Activated T-helper 2 cell treated with anti-CD3 and anti-CD28 coated beads, Interferon-gamma antibody, Interleukin-2, Interleukin-4, amounts not matched to agents 10 μg/mL and 5 μg/mL and 100 μg/mL, durations not matched to agents 14 hours and 24 hours and 36 hours (primary cell): ENCODE measurements at places on chromosomes 7 and 10. TPM values are rescaled to one million over a fixed set of nuclear protein-coding genes. Genes with fewer than 3 reads are reported as not detected.

The SFTPA1 gene
- total RNA-seq: not detected in 2 replicates

The GIMAP1 gene
- 3.9 and 4.5 TPM in 2 replicates for total RNA-seq

The IRF5 gene
- 25.0 and 26.0 TPM in 2 replicates for total RNA-seq

The MALRD1 gene
- not detected in 2 replicates for total RNA-seq

The CACNA2D1 gene
- total RNA-seq: not detected in 2 replicates

The MET gene
- total RNA-seq: 1.5 TPM in 2 replicates

The LMTK2 gene
- 14.7 and 15.0 TPM in 2 replicates for total RNA-seq

DNA sequence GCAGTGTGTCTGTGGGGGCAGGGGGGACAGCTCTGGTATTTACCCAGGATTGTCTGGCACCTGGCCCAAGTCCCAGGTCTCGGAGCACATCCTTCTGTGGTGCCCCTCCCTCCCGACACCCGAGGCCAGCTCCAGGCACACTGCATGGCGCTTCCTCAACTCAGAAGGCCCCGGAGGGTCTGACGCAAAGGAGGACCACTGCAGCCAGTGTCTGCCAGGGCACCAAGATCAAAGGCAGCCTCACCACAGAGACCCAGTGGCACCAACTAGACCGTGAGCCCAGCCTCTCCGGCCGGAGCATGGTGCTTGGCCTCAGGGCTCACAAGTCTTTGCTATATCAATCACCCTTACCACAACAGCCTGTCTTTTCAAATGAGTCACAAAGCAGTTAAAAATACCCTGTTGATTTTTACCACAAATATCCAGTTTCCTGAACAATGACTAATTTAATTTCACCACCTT, 99.3 kb upstream of the DDC start:
- DNase-seq: no peak

DNA sequence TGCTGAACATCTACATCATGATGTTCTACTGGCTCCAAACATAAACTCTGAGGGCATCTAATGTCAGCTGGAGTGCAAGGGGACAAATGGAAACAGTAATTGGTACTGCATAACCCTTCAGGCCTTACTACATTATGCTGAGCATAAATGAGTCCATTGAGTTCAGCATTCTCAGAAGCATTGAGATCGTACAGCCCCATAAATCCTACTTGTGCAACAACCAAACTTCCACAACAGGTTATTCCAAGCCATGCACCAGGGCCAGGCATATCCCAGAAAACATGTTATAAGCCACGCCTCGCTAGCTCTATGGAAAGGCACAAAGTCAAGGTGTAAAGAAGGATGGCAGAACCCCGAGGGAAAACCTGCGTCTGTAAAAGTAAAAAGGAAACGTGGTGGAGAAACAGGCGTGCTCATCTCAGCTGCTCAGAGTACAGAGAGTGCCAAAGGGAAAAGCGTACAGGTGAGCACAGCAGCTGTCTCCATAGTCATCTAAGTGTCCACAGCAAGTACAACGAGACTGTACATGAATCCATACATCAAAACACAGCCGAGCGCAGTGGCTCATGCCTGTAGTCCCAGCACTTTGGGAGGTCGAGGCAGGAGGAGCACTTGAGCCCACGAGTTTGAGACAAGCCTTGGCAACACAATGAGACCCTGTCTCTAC, 124.6 kb downstream of the PARD3 start:
- DNase-seq: no peak

DNA sequence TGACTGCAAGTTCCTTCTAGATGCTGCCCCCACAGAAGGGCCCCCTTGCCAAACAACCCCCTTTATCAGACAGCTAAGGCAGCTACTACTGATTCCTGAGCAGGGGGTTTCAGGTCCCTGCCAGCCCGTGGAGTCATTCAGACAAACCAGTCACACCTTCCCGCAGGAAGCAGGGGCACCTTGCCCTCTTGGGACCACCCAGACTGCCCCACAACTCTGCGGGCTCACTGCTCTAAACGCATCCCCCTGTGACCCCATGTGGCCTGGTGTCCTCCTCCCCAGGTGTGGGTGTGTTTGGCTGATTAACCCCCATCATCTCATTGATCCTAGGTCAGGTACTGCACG, 298.9 kb downstream of the TCERG1L start:
- DNase-seq: no peak

- no peak for DNase-seq
Observed at GRCh38 chr7:41627645-41628298, 75.1 kb downstream of the INHBA start.

- DNase-seq: no peak
Observed at GRCh38 chr7:155316427-155317113, 18.9 kb downstream of the INSIG1 start.

GRCh38 chr10:17109475-17110207, 20.0 kb downstream of the CUBN start:
- DNase-seq: no peak

DNA sequence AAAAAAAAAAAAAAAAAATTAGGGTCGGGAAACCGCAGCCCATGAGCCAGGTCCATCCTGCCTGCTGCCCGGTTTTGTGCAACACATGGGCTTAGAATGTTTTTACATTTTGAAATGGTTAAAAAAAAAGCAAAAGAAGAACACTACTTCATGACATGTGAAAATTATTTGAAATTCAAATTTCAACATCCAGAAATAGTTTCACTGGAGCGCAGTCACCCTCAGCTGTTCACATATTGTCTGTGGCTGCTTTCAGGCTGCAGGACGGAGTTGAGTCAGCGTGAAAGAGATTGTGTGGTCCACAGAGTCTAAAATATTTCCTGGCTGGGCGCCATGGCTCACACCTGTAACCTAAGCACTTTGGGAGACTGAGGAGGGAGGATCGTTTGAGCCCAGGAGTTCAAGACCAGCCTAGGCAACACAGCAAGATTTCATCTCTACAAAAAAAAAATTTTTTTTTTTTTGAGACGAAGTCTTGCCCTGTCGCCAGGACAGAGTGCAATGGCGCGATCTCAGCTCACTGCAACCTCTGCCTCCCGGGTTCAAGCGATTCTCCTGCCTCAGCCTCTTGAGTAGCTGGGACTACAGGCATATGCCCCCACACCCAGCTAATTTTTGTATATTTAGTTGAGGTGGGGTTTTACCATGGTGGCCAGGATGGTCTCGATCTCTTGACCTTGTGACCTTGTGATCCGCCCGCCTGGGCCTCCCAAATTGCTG, 63.9 kb upstream of the ECHDC3 start:
- no peak for DNase-seq

- DNase-seq: no peak
Observed at GRCh38 chr10:35379226-35380137, 43.2 kb downstream of the CCNY start.

DNA sequence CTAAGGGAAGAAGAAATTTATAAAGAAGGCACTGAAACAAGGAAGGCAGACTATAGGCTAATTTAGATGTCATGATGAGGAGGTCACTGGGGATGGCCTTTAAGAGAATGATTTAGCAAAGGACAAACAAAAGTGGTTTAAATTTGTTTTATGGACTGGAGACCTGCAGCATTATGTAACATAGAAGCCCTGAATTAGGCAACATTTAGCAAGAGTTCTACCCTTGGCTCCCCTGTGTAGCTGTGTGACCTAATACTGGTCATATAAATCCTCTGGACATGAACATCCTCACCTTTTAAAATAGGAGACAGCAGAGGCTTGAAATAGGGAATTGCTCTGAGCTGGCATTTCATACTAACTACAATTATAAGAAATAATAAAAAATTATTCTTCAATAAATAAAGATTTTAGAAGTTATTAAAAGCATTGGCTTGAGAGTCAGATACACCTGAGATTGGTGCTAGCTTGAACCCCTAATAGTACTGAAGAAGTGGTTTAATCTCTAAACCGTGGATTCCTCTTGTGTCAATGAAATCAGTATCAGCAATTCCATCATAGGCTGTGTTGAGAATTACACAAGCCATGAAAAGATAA, 48.9 kb downstream of the RNLS start:
- no peak for DNase-seq

- peak; percentile 85 for DNase-seq
Observed at GRCh38 chr10:110918269-110918642, 724 bp downstream of the BBIP1 start.

- no peak for DNase-seq
Observed at GRCh38 chr10:110336111-110336721, 31.5 kb upstream of the SMNDC1 start.

- DNase-seq: no peak
Observed at GRCh38 chr7:64630496-64630895, 35.4 kb upstream of the ZNF107 start.

- DNase-seq: no peak
Observed at GRCh38 chr7:137954614-137955013, 47.3 kb downstream of the CREB3L2 start.

- no peak for DNase-seq
Observed at GRCh38 chr7:121913947-121914675, 41.1 kb downstream of the PTPRZ1 start.

DNA sequence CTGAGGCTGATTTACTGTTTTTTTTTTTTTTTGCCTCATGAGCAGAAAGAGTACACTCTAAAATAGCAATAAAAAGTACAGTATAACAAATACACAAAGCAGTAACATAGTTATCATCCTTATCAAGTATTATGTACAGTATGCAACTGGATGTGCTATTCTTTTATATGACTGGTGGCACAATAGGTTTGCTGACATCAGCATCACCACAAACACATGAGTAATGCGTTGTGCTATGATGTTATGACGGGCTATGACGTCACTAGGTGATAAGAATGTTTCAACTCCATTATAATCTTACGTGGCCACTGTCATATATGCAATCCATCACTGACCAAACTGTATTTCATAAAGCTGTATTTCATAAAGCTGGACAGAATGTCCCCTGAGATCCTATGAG, 189.2 kb upstream of the GLI3 start:
- DNase-seq: no peak

- DNase-seq: no peak
Observed at GRCh38 chr10:44427479-44427878, 42.6 kb upstream of the CXCL12 start.

DNA sequence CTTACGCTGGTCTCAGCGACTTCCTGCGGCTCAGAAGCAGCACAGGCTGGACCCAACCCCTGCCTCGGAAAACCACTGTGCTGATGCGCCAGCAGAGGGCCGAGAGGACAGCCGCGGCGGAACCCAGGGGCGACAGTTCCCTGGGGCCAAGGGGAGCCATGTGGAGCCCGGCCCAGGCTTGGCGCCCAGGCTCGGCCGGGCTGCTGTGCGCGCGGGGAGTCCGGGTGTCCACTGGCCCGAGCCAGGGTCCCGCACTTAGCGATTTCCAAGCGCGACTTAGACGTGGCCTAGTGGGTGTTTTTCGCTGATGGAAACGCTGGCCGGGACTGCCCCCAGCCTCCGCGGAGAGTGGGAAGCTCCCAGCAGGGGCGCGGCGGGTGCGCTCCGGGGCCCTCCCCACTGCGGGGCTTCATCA, 18.6 kb upstream of the ZNF32 start:
- DNase-seq: no peak

GRCh38 chr7:94941844-94942632, 34.6 kb downstream of the PPP1R9A start:
- no peak for DNase-seq

DNA sequence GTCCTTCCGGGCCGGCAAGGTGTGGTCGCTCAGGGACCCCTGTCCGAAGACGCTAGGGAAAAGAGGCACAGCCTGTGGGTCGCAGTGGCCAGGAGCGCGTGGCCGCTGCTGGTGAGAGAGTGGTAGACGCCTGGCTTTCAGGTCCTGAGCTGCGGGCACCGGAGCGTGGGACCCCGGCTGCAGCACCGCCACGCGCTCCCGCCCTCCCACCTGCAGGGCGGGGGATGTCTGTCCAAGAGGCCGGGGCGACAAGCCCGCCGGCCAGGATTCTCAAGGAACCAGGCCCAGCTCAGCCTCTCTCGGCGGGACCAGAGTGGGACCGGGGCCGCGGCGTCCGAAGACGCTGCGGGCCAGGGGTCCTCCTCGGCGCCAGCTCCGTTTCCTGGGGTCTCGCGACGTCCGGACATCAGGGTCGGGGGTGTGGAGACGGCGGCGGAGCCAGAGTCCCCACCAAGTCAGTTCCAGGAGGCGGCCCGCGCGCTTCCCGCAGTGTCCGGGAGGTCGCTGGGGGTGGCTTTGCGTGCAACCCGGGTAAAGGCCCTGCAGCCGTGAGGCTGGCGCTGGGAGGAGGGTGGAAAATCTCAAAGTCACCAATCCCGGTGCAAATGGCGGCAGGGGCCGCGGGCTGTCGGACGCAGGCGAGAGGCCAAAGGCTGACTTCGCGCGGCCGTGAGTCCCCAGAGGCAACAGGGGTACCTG, 5.5 kb downstream of the ZNF503 start:
- DNase-seq: no peak
